ENCODE measurements at places on chromosomes 5 and 9. TPM values are rescaled to one million over a fixed set of nuclear protein-coding genes. Genes with fewer than 3 reads are reported as not detected.

Gene SPATA31E1
- total RNA-seq: 0.09 TPM

Gene NRARP
- 22.8 TPM for total RNA-seq

Gene C7
- 0.52 TPM for total RNA-seq

Gene QRFP
- not detected for total RNA-seq

Gene ECSCR
- total RNA-seq: 1.6 TPM

Gene TGFBI
- total RNA-seq: 4.7 TPM

Gene MAST4
- total RNA-seq: 3.7 TPM

Gene ERGIC1
- total RNA-seq: 77.0 TPM

Gene ARSI
- 1.3 TPM for total RNA-seq

All from H9 (cell line).